Mucosa of descending colon (tissue), 3 donors: ENCODE measurements at places on chromosomes 5 and 9.

DNA sequence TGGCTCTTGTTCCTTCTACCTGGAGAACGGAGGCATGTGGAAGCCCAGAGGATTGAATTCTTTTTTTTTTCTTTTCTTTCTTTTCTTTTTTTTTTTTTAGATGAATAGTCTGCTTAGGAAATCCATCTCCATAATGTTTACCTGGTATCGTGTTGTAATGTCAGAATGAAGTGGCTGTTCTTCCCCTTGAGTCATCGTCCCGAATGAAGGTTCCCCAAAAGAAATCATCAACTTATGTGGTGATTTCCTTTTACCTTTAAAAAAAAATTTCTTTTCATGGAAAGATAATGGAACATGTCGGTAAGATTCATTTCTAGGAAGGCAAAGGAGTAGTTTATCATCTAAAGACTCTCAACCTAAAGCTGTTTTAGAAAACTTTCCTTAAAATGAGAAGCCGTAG, 59.7 kb downstream of the DOCK8 start:
- no peak for DNase-seq

DNA sequence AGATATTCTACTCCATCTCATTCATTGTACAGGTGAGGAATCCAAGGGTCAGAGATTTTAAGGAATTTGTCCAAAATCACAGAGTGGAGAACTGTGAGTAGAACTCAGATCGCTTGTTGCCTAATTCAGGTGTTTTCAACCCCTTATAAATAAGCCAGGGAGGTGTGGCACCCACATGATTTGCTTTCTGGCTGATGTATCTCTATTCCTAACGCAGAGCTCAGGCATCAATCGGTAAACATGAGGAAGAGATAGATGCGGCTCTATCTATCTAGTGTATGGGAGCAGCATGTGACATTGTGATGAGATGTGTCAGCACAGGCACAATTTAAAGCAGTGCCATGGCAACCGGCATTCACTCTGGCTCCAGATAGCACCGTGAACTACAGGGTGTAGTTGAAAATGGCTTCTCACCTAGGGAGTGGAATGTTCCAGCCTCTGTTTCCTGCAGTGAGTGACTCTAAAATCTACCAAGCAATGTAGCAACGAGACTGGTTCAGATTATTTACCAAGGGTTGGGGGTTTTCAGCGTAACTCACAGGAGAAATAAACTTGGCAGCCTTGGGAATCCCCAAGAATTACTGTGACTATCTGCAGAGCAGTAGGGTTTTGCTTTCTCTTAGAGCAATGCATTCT, 53.4 kb upstream of the SUB1 start:
- DNase-seq, result no peak

- no peak for DNase-seq
Measured at GRCh38 chr5:15585128-15585527, 85.1 kb downstream of the FBXL7 start.

GRCh38 chr9:34275811-34276210, 53.3 kb downstream of the KIF24 start:
- no peak for DNase-seq

DNA sequence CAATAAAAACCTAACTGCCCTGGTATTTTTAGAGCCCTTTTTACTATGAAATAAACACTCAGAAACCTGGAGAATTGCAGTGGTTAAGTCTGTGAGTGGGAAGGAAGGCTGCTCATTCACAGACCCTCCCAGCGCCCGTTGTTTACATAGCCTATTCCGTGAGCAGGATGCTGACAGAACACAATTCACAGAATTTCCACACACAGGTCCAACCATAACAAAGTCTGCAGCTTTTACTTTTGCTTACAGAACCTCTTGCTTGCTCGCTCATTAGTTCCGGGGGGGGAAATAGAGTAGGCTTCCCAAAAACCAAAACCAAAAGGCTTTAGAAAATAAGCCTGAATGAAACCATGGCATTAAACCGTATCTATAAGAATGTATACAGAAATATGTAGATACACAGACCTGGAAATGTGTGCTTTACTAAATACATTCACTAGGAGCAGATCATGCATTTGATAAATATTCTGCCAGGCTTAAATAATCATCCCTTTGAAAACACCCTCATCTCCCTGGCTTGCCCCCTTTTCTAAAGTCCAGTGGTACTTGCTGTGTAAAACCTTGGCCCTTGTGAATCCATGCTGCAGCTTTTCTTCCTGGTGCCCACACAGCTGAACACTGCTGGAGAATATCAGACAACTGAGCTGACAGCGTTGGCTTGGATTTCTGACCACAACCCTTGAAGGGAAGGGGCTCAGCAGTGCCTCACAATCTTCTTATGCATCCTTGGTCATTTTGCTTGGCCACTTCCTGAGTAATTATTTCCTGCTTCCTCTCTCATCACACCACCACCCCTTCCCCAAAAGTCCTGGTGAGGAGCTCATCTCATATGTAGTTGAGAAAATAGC, 128.0 kb downstream of the FANCC start:
- no peak for DNase-seq

GRCh38 chr5:31551878-31552277, 19.8 kb downstream of the C5orf22 start:
- no peak for DNase-seq

- no peak for DNase-seq
Measured at GRCh38 chr5:1177826-1178528, 23.4 kb upstream of the SLC6A19 start.

DNA sequence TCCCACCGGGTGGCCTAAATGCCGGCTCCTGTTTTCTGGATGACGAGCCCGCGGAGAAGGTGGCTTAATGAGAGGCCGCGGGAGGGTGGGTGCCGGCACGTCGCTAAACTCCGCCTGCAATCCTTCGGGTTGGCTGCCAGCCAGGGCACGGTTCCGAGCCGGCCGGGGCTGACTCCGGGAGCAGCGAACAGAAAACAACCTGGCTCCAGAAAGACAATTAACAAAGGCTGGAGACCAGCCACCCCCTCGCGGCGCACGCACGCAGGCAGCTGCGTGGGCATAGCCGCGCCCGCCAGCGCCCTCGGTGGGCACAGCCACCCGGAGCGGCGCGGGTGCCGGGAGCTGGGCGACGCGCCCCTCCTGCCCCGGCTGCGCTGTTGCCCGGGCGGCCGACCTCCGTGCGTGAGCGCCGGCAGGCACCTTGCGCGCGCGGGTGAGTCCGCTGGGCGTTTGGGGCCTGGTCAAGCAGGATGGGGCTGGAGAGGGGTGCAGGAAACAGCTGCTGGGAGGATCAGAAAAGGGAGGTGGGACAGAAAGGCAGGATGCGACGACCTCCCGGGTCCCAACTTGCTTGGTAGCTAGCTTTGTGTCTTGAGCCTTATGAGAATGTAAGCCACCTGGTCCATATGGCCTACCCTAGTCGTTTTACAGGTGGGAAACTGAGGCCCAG, at the start of gene ARHGEF37:
ARHGEF37 (plus strand) TSS at position 307 of the 670 bp plus-strand sequence. CDS start 16,272 bp downstream, outside the sequence.
- peak; percentile 87 for DNase-seq

GRCh38 chr9:106621313-106622163, 241.4 kb upstream of the ZNF462 start:
- DNase-seq, result no peak

DNA sequence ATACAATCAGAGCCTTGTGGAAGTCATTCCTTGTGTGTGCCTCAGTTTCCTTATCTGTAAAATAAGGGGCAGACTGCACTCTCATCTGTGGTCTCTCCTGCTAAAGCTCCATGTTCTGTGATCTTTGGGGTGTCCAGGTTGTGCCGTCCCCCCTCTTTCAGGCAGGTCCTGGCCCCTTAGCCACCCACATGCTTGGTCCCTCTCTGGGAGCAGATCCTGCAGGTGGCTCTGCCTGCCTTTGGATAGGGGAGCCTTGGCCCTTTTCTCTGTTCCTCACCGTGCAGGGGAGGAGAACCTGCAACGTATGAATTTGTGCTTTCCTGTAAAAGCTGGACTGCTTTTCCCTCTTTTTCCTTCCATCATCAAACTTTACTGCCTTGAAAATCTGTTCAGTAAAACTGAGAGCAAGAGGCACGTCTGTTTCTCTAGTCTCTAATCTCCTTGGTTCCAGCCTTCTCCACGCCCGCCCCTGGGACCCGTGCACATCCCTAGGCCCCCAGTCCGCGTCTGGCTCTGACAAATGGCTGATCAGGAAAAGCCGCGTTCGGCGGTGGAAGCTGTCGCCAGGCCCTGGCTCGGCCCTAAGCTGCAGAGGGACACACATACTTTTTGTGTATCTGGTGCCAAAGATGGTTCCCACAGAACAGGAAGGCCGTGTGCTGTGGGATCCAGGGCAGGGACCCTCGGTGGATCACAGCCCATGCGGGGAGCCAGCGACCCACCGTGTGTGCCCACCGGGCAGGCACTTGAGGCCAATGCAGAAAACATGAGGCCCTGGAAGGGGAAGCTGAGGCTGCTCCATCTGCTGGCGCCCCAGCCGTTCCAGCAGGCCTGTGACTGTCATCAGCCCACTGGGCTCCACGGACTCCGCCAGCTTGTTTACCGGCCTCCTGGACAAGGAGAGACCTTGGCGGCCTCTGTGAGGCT, 43.4 kb upstream of the COL5A1 start:
- no peak for DNase-seq

DNA sequence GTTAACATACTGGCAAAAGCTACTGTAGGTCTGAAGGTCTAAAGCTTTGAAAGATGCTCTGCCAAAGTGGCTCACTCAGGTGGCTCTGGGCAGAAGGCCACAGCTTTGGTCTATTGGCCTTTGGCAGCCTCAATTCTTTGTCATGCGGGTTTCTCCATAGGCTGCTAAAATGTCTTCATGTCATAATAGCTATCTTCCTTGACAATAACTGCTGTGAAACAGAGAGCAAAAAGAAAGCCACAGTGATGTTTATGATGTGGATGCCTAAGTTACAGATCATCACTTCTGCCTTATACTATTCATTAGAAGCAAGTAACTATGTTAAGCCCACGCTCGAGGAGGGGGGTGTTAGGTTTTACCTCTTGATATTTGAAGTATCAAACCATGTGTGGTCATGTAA, 906.1 kb upstream of the CDH9 start:
- DNase-seq, result no peak

DNA sequence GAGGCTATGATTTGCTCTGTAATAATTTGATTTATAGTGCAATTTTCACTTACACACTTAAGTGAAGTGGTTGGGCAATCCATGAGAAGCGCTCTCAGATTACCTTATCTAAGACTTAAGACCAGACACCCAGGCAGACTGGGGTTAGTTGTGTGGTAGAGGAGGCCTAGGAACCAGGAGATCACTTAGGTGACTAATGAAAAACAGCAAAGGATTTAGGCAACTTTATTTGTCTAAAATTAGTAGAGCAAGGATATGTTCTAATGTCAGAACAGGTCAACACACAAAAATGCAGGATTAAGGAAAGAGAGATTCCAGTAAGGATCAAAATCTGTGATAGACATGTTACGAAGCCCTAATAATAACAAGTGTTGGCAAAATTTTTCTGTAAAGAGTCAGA, 913.8 kb downstream of the TLE1 start:
- DNase-seq, result no peak

- DNase-seq, result peak; percentile 83
Measured at GRCh38 chr9:69971643-69972449, 71.8 kb upstream of the MAMDC2 start.

GRCh38 chr9:16241231-16241630, 629.2 kb downstream of the BNC2 start:
- no peak for DNase-seq

DNA sequence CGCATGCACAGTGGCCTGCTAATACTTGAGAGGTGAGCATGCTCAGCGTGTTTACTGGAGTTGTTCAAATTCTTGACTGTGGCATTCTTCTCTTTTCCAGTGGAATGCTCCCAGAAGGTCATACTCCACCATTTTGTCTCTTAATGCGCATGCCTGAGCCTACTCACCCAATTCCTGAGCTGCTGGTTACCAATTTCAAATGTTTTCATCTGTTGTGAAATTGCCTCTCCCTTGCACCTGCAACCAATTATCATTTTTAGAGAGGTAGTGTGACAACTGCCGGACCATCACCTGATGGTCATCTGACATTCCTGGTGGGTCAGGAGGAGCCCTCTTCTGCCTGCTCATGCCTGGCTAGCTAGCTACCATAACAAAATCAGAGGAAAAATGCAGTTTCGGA, 82.2 kb upstream of the LIFR start:
- DNase-seq, result no peak

- DNase-seq, result no peak
Measured at GRCh38 chr9:86413971-86414880, 60.0 kb upstream of the TUT7 start.

GRCh38 chr5:52804387-52804791, 16.7 kb downstream of the ITGA1 start:
- no peak for DNase-seq

GRCh38 chr9:124749284-124749683, 21.8 kb downstream of the NR6A1 start:
- DNase-seq, result no peak
